Right cardiac atrium (tissue), 5 donors: ENCODE measurements at places on chromosomes 1 and 21.
A peak's percentile ranks its signal among the peaks of the same experiment; 100 is the strongest.

DNA sequence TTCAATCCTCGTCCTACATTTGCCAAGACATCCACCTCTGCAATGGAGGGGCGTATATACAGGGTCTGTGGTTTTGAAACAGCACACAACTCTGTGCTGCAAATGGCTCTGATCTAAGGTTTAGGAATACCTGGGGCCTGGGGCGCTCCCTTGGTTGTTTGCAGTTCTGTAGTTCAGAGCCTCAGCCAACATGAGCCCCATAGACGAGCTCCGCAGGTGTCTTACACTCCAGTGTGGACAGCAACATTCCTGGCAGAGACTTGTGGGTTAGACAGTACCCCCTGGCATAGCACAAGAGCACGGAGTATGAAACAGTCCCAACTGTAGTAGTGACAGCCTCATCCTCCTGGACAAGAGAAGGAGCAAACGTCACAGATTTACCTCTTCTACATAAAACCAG lies 120.3 kb upstream of the BARHL2 start:
- DNase-seq = no peak

- no peak for DNase-seq
Observed at GRCh38 chr1:154371436-154371835, 33.7 kb upstream of the IL6R start.

- DNase-seq = no peak
Observed at GRCh38 chr1:23996700-23997229, 16.6 kb upstream of the SRSF10 start.

GRCh38 chr21:44425895-44426662 lies 29.2 kb upstream of the LRRC3 start:
- no peak for DNase-seq

GRCh38 chr21:14982336-14982735 lies 82.5 kb downstream of the NRIP1 start:
- DNase-seq = no peak

GRCh38 chr1:229328598-229329362 lies 14.1 kb downstream of the CCSAP start:
- no peak for DNase-seq

GRCh38 chr21:39647476-39647875 lies 34.7 kb downstream of the B3GALT5 start:
- no peak for DNase-seq

DNA sequence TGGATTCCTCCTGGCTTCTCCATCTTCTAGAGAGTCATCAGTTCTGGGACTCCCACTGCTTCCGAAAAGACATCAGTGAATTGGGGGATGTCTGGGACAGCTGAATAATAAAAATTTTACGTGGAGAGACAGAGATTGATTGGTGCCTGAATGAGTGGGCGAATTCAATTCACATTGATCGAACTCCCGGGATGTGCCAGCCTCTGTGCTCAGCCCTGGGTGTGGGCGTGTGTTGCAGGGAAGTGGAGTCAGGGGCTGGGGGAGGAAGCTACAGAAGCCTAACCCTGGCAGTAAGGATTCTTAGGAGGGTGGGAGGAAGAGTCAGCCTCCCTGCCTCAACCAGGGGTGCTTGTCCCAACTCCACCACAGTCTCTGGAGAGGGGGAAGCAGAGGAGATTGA lies 18.0 kb upstream of the STUM start:
- DNase-seq = no peak

GRCh38 chr1:42186152-42186551 lies 21.6 kb upstream of the GUCA2A start:
- no peak for DNase-seq

GRCh38 chr1:173424782-173425407 lies 52.2 kb upstream of the PRDX6 start:
- DNase-seq = no peak

DNA sequence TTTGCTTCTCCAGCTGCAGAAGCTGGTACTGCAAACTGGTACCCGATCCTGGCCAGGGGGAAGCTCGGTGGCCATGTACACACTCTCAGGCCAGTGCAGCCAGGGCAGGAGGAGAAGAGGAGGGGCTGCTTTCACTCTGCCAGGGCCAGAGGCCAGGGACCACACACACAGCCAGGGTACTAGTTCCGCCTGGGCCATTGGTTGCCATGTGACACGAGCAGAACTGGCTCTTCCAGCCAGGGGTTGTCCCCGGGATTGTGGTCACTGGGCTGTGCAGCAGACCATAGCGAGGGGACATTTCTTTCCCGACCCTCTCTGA lies 3.7 kb upstream of the SHISAL2A start:
- DNase-seq = peak; percentile 56

GRCh38 chr1:229249854-229250644 lies 20.9 kb upstream of the RAB4A start:
- no peak for DNase-seq

DNA sequence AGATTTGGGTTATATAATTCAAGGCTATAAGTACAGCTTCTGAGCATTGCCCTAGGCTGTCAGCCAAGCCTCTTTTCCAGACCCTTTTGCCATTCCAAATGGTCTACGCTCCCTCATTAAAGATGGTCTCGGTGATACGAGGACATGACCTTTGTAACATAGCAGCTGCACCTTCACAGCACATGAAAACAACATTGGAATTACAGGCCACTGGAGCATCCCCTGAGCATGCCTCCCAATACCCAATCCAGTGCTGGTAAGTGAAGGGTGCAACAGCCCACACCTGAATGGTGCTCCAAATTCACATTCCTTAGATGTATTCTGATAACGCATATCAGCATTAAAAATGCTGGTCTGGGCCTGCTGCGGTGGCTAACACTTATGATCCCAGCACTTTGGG lies 20.1 kb upstream of the PTPRF start:
- DNase-seq = no peak

- DNase-seq = no peak
Observed at GRCh38 chr1:17731460-17731859, 23.7 kb upstream of the ACTL8 start.

- peak; percentile 27 for DNase-seq
Observed at GRCh38 chr21:33968080-33968994, 52.7 kb upstream of the ATP5PO start.

DNA sequence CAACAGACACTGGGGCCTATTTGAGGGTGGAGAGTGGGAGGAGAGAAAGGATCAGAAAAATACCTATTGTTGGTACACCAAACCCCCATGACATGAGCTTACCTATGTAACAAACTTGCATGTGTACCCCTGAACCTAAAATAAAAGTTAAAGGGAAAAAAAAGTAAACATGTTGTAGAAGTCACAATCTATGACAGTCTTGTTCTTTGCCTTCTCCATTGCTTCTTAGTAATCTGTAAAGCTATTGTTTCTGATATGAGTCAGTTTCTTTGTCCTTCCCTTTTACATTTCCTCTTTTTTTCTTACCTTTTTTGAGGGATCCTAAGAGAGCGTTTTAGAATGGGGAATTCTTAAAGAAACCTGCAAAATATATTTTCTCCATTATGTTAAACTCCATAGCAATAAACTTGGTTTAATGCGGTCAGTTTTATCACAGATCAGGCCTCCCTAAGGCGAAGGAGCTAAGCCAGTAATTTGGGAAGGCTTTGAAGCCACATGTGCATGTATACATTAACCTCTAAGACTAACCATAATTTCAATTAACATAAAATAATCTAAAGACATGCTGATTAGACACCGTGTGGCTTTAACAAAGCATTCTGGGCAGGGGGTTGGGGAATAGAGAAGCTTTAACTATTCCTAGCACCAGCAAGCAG lies 77.8 kb upstream of the C1orf105 start:
- DNase-seq = no peak

DNA sequence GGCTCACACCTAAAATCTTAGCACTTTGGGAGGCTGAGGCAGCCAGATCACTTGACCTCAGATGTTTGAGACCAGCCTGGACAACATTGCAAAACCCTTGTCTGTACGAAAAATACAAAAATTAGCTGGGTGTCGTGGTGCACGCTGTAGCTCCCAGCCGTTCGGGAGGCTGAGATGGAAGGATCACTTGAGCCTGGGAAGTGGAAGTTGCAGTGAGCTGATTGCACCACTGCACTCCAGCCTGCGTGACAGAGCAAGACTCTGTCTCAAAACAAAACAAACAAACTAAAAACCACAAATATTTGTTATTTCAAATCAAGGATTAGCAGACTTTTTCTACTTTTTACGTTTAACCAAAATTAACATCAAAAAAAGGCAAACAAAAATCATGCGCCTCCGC lies 31.3 kb downstream of the INKA2 start:
- peak; percentile 48 for DNase-seq

GRCh38 chr1:159746666-159747065 lies 32.3 kb upstream of the CRP start:
- DNase-seq = no peak

- DNase-seq = no peak
Observed at GRCh38 chr1:239647045-239647444, 260.7 kb downstream of the CHRM3 start.

- DNase-seq = no peak
Observed at GRCh38 chr1:61981870-61982660, 212.6 kb upstream of the L1TD1 start.

DNA sequence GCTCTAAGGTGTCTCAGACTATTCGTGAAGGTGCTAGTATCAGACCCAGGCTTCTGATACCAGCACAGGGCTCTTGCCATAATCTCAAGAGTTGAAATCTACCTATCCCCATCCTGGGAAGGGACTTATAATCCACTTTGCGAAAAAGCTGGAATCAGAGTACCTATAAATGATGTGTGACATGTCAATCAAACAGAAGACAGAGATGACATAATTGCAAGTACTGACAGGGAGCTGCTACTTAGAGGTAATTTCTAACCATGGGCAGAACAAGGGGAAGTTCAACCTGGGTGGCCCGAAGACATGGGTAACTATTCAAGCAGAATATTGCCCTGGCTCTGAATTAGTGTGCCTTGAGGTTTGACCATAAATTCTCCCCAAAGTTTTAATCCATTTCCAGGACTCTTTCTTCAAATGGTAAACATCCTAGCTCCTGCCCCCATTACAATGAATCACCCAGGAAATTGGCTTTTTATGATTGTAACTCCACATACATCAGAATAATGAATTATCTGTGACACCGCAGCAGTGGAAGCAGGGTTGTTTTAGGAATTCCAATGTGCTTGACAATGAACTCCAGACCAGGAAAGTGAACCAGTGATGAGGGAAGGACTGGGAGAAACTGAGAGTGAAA lies 37.2 kb downstream of the KANK4 start:
- no peak for DNase-seq

DNA sequence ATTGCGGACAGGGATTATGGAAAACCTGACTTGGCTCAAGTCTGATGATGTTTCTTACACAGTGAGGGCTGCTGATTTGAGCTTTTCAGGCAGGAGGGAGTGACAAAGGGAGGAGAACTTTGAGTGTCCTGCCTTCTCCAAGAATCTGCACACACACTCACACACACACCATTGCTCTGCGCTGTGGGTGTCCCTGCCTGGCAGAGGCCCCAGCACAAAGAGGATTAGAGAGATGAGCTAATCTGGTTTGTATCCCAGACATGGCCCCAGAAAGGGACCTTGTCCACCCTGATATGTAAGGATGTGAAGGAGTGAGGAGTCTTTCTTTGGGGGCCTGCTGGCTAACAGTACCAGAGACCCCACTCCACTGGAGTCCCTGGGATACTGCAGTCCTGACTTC lies 5.9 kb upstream of the WNT2B start:
- no peak for DNase-seq

DNA sequence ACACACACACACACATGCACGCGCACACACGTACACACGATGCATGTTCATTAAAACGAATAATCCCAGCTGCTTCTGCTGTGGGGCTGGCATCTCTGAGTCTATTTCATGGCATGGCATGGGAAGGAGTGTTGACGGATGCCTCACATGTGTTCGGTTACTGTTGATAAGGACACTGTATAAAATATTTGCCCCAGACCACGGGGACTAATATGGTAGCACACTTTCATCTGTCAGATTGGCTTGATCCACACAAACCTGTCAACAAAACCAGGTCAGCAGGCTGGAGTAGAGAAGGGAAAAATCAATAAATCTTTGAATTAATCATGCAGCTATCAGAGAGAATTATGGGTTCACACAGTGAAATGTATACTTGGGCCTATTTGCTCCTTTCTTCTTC lies 171.9 kb downstream of the DSCAM start:
- DNase-seq = no peak

GRCh38 chr1:85132078-85132720 lies 68.6 kb downstream of the SYDE2 start:
- no peak for DNase-seq

GRCh38 chr1:187516874-187517273 lies 688.1 kb downstream of the PLA2G4A start:
- no peak for DNase-seq

DNA sequence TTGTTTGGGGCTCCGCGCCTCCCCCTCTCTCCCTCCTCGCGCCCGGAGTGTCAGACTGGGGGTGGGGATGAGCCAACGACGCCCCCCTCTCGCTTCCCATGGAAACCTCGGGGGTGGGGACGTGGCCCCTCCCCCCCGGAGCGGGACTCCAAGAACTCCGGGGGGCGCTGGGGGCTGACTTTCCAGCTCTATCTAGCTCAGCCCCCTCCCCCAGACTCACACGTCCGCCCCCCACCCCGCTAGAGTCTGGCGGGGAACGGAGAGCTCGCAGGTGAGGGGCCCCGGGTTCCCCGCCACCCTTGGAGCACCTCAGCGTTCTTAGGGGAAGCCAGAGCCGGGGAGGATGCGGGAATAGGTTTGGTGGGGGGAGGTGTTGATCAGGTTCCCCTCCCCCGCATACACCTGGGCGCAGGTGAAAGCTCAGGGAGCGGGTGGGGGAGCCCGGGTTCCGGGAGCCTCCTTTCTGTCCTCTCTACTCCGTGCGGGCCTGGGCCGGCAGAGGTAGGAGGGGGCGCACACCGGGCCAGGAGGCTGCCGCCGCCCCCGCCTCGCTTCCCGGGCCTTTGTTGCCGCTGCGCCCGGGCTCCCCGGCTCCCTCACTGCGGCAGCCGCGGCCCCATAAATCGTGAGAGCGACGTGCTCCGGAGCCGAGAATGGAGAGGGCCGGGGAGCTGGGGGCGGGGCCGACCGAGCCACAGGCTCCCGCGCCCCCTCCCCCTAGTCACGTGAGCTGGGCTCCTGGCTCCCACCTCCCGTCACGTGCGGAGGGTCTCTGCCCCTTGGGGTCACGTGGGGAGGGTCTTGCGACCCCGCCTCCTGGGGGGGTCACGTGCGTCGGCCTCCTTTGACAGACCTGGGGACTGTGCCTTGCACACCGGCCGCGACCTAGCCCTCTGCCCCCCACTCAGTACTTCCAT lies 1.9 kb downstream of the EFNA3 start:
- DNase-seq = no peak

GRCh38 chr21:44681861-44682579 lies at the start of gene KRTAP12-1:
Gene KRTAP12-1 (minus strand): TSS chr21:44682163. CDS start chr21:44682123, 40 bp downstream.
- DNase-seq = no peak

- DNase-seq = no peak
Observed at GRCh38 chr1:174764191-174764590, 235.6 kb upstream of the CACYBP start.

DNA sequence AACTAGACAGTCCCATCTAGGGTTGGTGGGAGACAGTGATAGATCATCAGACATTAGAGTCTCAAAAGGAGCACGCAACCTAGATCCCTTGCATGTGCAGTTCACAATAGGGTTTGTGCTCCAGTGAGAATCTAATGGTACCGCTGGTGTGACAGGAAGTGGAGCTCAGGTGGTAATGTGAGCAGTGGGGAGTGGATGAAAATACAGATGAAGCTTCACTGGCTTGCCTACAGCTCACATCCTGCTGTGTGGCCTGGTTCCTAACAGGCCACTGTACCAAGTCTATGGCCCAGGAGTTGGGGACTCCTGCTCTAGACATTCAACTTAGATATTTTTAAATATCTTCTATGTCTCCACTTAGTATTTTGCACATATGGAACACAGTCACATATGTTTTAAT lies 231.1 kb upstream of the NRIP1 start:
- DNase-seq = no peak

- DNase-seq = no peak
Observed at GRCh38 chr1:200337410-200337809, 72.4 kb downstream of the ZNF281 start.
